ENCODE measurements at places on chromosomes 6 and 20.

- peak; percentile 23 for DNase-seq
Measured at GRCh38 chr6:30238178-30238795, 25.1 kb upstream of the TRIM26 start.

- DNase-seq: peak; percentile 17
Measured at GRCh38 chr6:100078509-100078908, 84.5 kb upstream of the MCHR2 start.

GRCh38 chr20:47150403-47151152 is 205.9 kb downstream of the ZMYND8 start:
- peak; percentile 79 for DNase-seq

DNA sequence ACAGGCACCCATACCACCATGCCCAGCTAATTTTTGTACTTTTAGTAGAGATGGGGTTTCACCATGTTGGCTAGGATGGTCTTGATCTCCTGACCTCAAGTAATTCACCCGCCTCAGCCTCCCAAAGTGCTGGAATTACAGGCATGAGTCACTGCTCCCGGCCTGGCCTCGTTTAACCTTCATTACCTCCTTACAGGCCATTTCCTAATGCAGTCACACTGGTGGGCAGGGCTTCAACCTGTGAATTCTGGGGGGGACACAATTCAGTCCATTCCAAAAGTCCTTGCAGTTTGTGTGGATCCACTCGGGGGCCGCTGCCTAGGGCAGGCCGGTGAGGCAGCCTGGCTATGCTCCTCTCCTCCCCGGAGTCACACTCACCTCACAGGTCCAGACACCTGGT is 112.4 kb upstream of the SNX9 start:
- DNase-seq: no peak

DNA sequence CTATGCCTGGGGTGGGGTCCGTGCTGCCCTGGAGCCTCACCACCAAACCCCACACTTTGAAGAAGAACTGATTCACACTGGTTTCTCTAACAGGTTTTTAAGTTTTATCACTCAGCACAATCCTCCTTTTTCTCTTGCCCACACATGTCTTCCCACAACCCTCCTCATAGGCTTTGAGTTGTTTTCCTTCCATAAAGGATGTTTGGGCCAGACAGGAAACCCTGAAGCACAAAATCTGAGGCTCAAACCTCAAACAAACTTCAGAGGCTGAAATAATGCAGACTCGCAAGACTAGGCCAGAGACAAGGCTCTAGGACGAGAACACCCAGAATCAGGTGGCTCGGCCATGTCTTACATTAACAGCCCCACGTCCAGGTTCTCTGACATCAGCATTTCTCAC is 35.3 kb downstream of the EZR start:
- DNase-seq: no peak

DNA sequence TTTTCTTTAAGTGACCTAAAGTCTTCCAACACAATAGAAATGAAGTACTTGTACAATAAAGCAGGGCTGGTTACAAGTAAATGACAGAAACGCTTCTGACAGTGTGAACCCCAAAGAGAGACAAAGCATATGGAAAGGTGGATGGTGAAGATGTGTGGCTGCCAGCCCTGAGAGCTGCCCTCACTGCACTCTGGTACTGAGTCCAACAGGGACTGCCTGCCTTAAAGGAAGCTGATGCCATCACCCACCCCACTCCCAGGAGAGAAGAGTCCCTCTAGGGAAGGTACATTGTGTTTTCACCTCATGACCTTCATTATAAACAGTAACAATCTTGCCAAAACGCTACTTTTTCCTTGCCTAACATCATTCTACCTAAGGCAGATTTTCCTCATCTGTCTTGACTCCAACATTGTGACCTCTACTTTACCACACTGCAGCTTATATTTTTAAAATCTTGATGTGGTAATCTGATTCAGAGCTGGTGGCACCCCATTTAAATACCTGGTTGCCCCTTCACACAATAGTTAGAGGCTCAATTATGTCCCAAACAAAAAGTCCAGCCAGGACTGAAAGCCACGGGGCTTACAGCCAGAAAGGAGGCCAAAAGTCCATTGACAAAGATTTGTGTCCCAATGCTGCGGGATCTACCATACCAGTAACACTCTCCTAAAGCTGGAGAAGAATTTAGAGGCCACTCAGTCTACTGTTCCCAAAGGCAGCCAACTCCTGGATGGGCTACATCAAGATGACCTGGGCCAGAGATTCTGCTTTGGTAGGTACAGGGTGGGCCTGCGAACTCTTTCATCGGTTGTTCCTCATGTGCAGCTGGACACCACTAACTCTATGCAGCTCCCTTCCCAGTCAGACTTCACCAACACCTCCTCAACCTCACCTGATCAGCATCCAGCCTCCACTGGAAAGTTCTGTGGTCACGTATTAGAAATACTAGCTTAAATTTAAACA is 4.4 kb downstream of the APMAP start:
- no peak for DNase-seq

DNA sequence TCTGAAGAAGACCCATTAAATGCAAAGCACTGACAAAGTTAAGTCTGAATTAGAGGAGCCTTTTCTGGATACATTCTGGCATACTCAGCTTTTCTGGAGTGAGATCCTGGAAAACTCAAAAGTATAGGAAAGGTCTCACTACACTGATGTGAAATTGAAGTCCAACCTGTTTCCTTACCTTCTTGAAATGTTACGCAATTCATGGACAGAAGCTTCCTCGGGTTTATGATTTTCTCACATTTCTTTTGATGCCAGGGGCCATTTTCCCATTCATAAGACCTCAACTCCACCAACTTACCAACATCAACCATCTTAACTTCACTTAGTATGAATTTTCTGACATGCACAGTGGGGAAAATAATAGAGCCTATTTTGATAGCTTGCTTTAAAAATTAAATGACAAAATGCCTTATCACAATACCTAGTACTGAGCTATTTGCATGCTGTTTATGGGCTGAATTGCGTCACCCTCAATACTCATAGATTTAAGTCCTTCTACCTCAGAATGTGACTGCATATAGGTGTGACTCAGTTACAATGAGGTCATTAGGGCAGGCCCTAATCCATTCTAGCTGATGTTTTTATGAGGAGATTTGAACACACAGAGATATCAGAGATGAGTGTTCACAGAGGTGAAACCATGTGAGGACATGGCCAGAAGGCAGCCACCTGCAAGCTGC is 73.4 kb upstream of the RAB32 start:
- DNase-seq: peak; percentile 26

DNA sequence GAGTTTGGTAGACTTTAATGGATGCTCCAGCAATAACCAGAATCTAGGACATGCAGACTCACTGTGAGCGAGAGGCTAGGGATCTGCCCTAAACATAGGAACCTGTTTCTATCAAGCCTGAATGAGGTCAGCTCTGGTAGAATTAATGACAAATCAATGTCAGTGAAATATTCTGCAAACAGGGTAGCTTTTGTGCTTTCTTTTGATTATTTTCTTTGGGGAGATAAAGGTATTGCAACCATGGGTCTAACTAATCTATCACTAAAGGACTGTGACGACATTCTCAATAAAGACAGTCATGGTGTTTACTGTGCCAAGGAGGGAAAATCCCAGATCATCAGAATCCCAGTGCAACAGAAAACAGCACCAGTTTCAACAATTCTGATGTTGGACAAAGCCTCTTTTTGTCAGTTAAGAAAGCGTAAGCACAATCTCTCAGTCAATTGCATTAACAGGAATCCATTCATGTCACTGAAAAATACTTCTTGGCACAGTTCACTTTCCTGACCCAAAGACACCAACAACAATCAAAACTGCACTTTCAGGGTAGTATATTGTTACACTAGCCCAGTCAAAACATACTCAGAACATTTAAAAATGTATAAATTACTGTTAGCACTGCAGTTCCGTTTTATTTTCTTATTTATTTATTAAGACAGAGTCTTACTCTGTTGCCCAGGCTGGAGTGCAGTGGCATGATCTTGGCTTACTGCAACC is 36.8 kb upstream of the SMIM29 start:
- no peak for DNase-seq

DNA sequence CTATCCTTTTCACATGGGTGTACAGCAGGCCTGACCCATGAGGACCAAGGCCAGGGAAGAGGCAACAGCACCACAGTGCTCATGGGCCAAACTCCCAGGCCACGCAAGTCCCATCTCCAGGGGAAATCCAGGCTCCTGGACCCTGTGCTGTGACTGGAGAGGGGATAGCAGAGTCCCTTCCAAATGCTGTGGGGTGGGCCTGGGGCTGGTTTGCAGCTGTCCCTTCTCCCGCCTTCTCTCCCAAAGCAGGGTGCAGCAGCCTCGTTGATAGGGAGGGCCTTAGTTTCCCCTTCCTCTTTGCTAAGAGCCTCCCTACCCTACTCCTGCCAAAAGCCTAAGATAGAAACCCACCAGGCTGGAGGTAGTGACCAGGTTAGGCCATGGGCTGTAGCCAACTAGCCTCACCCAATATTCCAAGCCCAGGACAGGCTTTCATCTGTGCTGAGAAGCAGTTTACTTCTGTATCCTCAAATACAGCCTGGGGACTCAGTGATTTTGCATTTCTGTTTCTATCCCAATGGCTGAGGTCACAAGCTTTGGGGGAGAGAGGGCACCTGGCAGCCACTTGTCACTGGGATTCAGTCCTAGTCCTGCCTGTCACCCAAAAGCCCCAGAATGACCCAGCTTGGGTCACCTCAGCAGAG is 1.4 kb downstream of the CTSZ start:
- DNase-seq: no peak

DNA sequence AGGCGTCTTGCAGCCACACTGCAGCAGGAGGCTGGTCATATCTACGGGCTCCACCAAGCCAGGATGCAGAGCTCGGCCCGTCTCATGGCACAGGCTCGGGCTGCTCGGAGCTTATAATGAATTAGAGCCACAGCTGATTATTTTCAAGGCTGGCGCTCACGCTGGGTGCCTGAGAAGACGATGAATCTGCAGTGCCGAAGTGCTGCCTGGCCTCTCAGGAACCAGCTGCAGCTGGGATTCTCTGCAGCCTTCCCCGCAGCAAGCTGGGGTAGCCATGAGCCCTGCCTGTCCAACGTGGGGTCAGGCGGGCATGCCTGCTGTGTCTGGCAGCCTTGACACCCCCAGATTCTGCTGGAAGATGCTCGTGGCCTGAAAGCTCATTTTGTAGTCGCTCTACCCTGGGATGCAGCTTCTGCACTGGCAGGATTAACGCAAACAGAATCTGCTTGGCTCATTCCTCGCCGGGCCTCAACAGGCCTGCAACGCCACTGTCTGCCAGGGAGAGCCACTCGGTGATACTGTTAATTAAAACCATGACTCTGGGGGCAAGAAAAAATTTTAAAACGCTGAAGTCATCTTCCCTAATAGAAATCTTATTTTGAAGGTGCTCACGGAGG is 104.3 kb downstream of the CDH26 start:
- DNase-seq: no peak

GRCh38 chr6:113495521-113495920 is 361.6 kb upstream of the MARCKS start:
- DNase-seq: no peak

DNA sequence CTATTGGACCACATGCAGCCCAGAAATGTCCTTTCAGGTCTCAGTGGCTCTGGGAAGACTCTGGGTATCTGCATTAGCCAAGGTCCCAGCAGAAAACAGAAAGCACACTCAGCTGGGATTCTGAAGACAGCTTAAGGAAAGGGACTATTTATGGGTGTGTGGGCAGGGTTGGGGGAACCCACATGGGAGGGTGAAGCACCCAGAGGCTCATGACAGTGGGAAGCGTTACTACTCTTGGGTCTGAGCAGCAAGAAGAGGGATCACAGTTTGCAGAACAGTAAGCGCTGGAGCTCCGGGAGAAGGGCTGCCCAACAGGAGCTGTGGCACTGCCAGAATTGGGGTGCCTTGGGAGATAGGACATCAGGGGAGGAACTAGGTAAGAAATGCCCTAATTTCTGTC is 12.4 kb upstream of the CDC5L start:
- no peak for DNase-seq

- DNase-seq: no peak
Measured at GRCh38 chr6:139828751-139829519, 454.5 kb upstream of the CITED2 start.

DNA sequence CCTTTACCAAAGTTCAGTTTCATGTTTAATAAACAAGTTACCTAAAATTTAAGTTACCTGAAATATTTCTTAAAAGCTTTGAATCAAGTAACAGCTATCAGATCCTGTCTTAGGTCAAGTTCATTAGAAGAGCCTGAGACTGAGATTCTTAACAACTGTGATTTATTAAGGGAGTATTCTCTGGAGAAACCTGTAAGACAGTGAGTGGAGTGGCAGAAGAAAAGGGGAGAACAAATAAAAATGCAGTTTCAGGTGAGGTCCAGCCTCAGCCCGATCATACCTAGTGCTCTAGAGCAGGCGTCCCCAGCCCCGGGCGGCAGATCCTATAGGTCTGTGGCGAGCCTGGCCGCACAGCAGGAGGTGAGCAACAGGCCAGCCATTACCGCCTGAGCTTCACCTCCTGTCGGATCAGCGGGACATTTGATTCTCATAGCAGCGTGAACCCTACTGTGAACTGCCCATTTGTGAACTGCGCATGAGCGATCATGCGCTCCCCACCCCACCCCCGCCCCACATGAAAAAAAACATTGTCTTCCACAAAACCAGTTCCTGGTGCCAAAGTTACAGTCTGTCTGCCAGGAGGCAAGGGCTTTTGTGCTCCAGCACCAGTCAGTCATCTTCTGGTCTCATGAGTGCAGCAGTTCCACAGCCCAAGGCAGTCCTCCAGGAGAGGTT is 59.2 kb upstream of the ADGRB3 start:
- DNase-seq: peak; percentile 50

GRCh38 chr20:2114127-2114959 is 12.7 kb downstream of the STK35 start:
- DNase-seq: no peak

GRCh38 chr20:325889-326644 is 715 bp downstream of the SOX12 start:
- DNase-seq: peak; percentile 85

DNA sequence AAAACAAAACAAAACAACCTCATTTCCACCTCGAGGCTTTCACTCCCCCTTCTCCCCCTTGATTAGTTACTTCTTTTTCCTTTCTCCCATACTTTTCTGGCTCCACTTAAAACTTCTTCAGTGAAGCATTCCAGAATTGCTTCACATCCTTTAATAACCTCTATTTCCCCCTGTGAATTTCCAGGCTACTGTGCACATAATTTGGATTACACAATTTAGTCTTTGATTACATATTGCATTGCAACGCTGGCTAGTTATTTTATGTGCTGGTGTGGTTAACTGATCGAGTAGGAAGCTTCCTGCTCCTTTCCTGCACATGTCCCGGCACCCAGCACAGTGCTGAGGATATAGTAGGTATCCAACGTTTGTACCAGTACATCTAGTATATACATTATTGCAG is 28.1 kb upstream of the EEF1E1 start:
- DNase-seq: no peak

- no peak for DNase-seq
Measured at GRCh38 chr20:23873370-23874015, 6.1 kb downstream of the CST5 start.

DNA sequence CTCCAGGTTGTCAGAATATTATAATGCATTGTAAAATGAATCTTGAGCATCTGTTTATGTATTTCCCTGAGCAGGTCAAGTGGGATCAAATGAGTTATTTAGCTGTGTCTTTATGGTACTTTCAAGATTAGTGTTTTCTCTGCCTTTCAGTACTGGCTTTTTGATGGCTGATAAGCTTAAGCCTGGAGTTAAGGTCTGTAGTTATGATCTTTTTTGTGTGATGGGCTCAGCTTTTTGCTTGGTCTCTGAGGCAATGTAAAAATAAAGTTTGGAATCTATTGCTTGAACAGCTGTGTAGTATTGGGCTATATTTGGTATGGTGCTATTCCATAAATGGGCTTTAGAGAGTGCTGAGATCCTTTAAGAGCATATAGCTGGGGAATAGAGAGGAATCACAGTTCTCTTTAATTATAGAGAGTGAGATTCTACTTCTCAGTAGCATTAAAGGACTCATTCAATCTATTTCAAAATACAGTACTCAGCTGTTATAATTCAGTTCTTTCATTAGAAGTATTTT is 40.7 kb downstream of the ZNF451 start:
- no peak for DNase-seq
